Left ventricle myocardium superior (tissue), 1 donor: ENCODE measurements at places on chromosomes 16 and 17.

DNA sequence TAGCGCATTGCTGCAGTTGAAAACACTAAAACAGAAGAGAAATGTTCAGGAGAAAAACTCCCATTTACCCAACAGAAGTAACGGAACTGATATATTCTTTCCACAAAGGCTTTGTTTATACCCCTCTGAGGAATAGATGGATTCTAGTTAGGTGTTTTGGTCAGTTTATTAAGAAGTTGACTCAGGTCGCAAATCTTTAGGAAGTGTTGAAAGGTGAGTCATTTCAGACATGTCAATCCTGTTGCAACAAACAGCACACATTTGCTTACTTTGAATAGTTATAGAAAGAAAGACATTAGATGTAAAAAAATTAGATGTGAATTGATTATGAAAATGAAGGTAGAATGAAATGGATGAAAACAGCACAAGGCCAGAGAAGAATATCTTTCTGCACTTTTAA lies 941.0 kb downstream of the KCNJ2 start:
- DNase-seq, result no peak

DNA sequence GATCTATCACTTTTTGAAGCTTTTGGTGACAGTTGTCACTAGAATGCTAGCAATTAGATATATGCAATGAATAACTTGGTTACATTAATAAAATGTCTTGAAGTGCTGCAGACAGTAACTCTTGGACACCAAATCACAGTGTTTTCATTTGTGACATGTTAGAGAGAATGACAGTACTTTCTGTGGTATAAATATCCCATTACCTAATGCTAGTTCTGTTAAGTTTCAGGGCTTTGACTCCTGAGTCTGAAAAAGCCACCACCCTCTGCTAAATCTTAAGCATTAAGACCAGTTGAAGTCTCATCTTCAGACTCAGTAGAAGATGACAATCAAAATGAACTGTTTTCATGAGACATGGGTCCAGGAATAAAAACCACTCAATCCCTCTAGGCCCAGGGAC lies 10.6 kb upstream of the CPHXL2 start:
- no peak for DNase-seq

DNA sequence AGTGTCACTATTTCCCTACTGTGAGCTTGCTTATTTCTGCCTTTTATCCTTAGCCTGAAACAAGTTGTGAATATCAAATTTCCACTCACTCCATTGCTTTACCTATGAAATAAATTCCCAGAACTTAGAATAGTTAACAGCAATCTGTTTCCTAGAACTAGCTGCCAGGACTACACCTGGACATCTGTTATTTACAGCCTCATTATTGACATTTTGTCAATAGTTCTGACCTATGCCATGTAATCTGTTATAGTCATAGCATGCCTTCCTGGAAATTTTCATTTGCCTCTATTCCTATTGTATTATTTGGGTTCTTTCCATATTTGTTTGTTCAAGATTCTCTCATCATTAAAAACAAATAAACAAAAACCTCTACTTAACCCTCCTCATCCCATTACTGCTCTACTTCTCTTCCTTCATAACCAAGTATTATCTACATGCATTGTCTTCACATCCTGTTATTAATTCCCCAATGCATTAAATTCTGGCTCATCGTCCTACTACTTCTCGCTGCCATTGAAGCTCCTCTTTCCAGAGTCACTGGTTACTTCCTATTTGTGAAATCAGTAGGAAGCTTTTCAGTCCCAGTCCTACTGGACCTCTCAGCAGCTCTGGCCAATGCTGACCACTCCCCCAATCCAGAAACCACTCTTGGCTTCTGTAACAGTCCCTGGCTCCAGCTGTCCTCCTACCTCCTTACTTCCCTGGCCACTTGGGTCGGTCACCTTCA lies 55.3 kb downstream of the PIGL start:
- DNase-seq, result no peak

DNA sequence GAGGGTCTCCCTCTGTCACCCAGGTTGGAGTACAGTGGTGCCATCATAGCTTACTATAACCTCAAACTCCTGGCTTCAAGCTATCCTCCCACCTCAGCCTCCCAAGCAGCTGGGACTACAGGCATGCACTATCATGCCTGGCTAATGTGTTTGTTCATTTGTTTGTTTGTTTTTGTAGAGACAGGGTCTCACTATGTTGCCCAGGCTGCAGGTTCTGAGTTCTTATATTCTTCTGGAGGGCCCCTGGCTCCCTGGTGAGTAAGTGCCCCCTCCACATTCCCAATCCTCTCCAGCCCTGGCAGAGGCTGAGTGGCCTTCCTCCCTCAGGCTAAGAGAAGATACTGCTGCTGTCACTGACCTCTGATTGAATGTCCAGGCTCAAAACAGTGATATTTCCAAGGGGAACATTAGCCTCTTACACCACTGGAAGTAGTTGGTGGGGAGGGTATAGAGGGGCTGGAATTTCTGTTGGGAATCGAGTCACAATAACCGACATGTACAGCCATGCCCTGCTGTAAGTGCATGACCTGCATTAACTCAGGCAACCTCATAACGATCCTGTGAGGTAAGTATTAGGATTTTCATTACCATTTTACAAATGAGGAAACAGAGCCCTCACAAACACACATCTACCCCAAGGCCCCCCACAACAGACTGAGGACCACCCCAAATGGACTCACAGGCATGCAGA lies 2.7 kb upstream of the ETV4 start:
- DNase-seq, result no peak

- peak; percentile 78 for DNase-seq
Measured at GRCh38 chr16:85395207-85395912, 217.8 kb upstream of the GSE1 start.

DNA sequence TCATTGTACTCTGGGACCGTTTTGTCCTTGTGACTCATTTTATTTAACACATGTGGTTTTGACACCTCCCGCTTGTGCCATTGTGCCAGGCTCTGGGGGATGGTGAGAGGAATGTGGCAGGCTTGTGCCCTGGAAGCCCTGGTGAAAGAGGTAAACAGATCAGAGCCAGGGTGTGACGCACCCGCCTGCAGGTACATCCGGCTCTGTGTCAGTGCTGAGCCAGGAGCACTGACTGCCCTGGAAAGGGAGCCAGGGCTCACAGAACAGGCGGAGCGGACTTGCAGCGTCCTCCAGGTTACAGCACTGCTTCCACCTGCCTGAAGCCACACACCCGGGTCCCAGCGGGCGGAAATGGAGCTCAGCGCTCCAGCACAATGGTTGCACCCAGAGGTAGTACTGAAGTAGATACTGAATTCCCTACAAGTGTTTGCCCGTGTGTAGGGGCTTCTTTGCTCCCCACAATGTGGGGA lies 30.6 kb downstream of the CDRT15 start:
- peak; percentile 91 for DNase-seq

GRCh38 chr16:85125570-85126393 lies 13.5 kb upstream of the CIBAR2 start:
- DNase-seq, result peak; percentile 76

- DNase-seq, result no peak
Measured at GRCh38 chr16:19393226-19394111, 24.2 kb upstream of the TMC5 start.

- no peak for DNase-seq
Measured at GRCh38 chr17:72226322-72226721, 105.5 kb downstream of the SOX9 start.

DNA sequence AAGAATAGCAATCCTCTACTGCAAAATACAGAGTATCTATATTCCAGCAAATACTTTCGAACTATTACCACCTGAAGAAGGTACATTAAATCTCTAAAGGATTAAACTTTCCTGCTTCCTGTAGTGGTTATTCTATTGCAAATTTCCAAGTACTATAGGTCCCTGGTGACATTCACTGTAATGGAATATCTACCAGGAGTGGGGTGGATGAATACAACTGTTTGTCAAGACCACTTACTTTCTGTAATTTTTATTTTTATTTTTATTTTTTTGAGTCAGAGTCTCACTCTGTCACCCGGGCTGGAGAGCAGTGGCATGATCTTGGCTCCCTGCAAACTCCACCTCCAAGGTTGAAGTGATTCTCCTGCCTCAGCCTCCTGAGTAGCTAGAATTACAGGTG lies 389.5 kb downstream of the TMEM114 start:
- no peak for DNase-seq

DNA sequence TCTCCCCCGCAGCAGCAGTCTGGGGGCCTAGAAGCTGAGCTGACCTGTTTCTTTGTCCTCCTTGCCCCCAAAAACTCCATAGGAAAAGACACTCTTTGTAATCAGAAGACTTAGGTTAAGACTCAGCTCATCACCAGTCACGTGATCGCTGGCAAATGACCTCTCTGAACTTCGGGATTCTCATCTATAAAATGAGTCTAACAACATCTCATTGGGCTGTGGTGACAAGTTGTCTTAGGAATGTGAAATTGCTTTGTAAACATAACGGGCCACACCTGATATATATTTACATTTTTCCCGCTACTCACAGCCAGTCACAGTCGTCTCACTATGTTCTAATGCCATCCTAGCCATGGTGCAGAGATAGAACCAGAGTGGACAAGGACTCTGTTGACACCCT lies 86.0 kb upstream of the LHX1 start:
- no peak for DNase-seq

- DNase-seq, result peak; percentile 94
Measured at GRCh38 chr16:84933774-84934631, 77.3 kb downstream of the ZDHHC7 start.

DNA sequence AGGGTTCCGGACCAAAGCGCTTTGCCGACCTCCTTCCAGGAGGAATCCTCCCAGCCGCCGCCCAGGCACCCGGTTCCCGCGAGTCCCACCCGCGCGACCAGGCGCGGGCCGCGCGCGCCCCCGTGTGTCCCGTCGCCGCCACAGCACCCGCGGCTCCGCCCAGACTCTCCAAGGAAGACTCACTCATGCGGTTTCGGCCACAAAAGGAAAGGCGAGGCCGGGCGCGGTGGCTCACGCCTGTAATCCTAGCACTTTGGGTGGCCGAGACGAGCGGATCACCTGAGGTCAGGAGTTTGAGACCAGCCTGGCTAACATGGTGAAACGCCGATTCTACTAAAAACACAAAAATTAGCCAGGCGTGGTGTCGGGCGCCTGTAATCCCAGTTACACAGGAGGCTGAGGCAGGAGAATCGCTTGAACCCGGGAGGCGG lies 3.5 kb upstream of the PKMYT1 start:
- peak; percentile 89 for DNase-seq

DNA sequence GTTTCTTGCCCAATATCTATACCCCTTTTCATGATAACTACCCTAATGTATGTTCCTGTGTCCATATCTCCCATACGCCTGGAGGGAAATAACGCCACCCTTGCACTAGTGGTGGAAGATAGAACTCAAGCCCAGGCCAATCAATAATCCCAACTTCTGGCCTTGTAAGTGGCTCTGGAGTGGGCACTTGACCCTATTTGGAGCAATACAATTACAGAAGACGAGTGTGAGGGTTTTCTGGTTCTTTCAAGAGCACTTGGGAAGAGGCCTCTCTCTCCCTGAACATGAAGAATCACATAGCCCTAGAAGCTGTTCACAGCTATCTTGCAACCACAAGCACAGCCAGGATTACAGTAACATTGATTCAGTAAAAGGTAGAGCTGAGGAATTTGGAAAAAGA lies 217.9 kb downstream of the RAB11FIP4 start:
- no peak for DNase-seq

DNA sequence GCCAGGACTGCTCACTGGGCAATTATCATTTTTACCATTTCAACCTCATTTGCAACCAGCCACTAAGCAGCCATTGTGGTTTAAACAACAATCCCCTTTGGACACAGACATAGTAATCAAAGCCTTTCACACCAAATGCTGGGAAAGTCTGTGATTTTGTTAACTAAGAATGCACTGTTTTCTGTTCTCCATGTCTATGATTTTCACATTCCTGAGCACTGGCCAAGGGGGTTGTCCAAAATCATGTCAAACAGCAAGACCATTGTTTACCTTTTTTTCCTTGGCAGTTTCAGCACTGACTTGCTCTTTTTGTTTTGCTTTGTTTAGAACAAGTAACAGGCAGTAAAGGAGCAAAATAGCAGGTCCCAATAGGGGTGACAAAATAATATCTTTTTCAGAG lies 106.3 kb upstream of the SIAH1 start:
- DNase-seq, result no peak

DNA sequence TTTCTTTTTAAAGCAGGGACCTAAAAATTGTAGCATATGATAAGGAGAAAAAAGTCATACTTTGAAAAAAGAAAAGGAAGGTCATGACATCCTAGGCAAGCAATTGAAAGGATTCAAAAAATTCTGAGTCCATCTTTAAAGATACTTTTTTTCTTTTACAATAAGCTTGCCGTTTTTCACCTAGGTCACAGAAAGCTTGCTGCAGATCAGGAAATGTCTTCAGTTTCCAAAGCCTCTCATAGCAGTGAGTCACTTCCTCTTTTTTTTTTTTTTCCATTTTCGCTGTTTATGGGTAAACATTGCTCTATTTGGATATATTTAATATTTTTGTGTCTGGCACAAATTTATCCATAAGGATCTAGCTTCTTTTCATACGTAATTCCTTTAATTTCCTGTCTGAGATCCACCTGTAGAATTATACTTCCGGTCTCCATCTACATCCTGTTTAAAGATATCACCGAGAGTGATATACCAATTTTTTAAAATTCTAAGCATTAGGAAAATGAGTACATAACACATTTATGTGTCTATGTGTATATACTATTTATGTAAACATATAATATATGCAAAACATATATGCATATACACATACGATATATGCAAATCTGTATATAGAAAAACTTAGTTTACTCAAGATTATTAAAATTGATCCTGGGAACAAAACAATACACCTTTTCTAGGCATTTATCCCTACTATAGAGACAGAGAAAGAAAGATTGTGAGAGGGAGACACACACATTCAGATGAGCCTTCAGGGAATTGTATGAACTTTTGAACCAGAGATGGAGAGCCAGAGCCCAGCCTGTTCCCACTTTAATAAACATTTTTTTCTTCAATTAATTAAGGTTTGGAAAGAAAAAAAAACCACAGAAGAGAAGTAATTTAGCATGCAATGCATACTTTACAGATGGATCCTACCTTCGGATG lies 134.4 kb downstream of the SKAP1 start:
- DNase-seq, result no peak

DNA sequence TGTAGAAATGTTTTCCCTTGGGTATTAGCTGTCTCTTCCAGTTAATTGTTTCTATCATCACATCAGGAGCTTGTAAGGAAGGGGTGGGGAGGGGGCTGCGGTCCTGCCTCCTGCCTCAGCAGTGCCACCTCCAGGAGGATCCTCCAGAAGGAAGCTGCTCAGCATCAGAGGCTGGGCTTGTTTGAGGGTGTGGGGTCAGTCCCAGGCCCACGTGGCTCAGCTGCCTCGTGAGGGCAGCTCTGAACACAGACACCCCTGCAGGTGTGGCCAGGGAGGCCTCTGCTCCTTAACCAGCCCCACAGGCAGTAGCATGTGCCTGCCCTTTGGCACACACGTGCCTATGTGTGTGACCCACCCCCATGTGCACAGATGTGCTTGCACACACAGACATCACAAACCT lies 46.3 kb downstream of the MRM1 start:
- no peak for DNase-seq

DNA sequence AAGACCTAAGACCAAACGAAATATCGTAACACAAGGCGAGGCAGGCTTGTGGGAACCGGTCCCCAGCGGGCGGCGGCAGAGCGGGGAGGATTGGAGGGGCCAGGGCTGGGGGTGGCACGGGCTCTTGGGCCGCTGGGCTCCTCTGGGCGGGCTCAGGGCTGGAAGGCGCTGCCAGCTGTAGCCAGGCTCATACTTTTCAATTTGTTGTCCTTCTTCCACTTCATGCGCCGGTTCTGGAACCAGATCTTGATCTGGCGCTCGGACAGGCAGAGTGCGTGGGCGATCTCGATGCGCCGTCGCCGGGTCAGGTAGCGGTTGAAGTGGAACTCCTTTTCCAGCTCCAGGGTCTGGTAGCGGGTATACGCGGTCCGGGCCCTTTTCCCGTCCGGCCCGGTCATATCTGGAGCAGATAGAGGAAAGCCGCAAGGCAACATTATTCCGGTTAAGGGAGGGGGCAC lies 1.5 kb downstream of the HOXB5 start:
- no peak for DNase-seq
